ENCODE measurements at places on chromosomes 12 and 14. TPM values are rescaled to one million over a fixed set of nuclear protein-coding genes. Genes with fewer than 3 reads are reported as not detected.

DNA sequence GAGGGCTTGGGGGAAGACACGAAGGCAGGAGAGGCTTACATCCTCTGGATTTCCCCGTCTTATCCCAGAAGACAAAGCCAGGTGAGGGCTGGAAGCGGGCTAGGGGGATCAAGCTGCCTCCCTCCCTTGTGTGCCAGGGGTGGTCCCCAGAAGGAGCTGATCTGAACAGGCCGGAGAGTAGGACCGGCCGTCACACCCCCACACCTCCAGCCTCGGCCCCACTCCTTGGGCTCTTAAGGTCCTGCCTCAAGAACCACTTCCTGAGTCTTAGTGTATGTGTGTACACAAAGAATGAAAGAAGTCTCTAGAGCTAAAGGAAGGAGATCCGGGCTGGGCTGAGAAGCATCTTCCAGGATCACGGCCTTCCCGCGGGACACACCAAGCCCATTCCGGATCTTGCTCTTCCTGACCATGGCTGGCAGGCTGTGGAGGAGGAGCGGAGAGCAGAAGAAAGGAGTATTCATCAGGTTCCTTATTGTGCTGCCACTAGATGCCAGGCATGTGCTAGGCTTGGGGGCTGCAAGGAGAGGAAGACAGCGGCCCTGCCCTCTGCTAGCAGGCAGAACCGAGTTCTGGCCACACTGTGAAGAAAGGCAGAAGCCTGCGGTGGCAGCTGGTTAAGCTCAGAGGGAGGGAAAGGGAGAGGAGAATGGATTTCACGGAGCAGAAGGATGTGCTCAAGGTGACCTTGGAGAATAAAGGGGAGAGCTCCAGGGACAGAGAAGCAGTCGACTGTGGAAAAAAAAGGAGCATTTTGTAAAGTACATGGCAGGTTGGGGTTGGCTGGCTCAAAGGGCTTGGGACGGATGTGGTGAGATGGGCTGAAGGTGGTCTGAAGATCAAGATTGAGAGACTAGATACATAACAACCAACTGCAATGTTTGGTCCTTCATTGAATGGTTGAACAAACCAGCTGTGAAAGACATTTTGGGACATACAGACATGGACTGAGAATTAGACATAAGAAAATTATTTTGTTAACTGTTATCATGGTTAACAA lies 1.3 kb upstream of the CD63 start:
- H3K4me3 ChIP-seq = peak overlapping the region; percentile 87
- H3K36me3 ChIP-seq = peaks cover 7% of the 10 kb centered on the region
- H3K27ac ChIP-seq = peak overlapping the region; percentile 94
- peaks cover 27% of the 10 kb centered on the region for H3K4me1 ChIP-seq
- DNase-seq = peak; percentile 41

GRCh38 chr12:94970560-94970959 lies 32.9 kb downstream of the NDUFA12 start:
- H3K4me3 ChIP-seq = no peak overlapping the region
- no peaks in the 10 kb centered on the region for H3K4me1 ChIP-seq
- no peak for DNase-seq
- H3K27ac ChIP-seq = no peak overlapping the region

DNA sequence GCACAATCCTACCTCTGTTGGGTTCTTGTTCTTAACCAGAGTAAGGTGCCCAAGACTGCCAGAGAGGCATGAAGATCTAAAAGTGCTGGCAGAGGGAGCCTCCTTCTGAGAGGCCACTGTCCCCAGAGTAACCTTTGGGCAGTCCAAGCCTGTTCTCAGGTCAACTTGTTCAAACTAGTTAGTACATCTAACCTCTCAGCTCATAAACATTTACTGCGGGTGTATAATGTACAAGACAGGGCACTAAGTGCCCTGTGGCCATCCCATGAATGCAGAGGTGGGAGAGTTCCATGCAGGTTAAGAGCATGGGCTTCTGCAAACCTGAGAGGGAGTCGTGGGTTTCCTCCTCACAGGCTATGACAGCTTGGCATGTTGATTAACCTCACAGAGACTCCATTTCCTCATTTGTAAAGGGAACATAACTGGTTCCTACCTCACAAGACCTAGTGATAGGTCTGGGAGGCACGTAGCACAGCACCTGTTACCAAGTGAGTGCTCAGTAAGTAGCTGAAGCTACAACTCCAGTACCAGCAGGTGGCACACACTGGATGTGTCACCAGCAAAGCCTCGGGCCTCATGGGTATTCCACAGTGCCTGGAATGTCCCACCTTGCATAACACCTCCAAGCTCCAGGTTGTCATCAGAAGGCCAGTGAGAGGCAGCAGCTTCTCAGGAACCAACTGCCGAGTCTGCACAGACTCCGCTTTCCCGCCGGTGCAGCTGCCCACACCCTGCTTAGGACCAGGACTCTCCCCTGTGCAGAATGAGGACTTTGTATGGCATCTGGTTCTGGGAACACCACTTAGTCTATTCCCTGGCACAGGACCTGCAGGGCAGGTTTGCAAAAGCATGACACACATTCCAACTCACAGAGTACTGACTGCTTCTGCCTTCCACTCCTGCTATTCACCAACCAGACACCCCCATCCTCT lies 4.4 kb downstream of the VDR start:
- H3K4me1 ChIP-seq = peaks cover 54% of the 10 kb centered on the region
- peaks cover 59% of the 10 kb centered on the region for H3K36me3 ChIP-seq
- no peak for DNase-seq
- peaks cover 5% of the 10 kb centered on the region for H3K27me3 ChIP-seq
- H3K4me3 ChIP-seq = peak overlapping the region; percentile 19

GRCh38 chr14:98886982-98887381 lies 385.0 kb downstream of the BCL11B start:
- peaks cover 2% of the 10 kb centered on the region for H3K36me3 ChIP-seq
- peaks cover 4% of the 10 kb centered on the region for H3K4me1 ChIP-seq
- H3K27me3 ChIP-seq = no peaks in the 10 kb centered on the region
- no peak for DNase-seq
- no peak overlapping the region for H3K27ac ChIP-seq

DNA sequence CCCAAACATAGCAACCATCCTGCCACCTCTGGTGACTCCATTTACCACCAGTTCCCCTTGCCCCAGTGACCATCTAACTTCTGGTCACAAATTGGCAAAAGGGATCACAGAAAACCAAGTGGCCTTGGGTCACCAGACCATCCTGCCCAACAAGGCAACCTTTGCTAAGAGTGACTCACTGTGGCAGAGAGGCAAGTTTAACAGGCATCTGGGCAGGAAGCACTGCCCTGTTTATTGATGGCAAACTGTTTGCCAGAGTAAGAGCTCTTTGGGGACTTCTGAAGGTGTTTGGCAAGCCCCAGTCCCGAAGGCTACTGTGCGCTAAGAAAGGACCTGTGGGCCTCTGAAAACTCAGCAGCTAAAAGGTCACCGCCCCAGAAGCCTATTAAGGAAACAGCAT lies 28.2 kb upstream of the TMEM233 start:
- peaks cover 16% of the 10 kb centered on the region for H3K27me3 ChIP-seq
- H3K36me3 ChIP-seq = no peaks in the 10 kb centered on the region
- H3K27ac ChIP-seq = no peak overlapping the region
- no peak for DNase-seq
- no peak overlapping the region for H3K4me3 ChIP-seq
- H3K4me1 ChIP-seq = no peaks in the 10 kb centered on the region

- H3K27ac ChIP-seq = peak overlapping the region; percentile 72
- peaks cover 30% of the 10 kb centered on the region for H3K27me3 ChIP-seq
- DNase-seq = peak; percentile 29
- H3K36me3 ChIP-seq = no peaks in the 10 kb centered on the region
- H3K4me1 ChIP-seq = peaks cover 27% of the 10 kb centered on the region
- no peak overlapping the region for H3K4me3 ChIP-seq
Observed at GRCh38 chr14:54669721-54670561, 103.0 kb downstream of the SAMD4A start.

GRCh38 chr14:54105898-54106297 lies 149.3 kb upstream of the BMP4 start:
- H3K4me3 ChIP-seq = no peak overlapping the region
- no peak for DNase-seq
- H3K27ac ChIP-seq = no peak overlapping the region
- H3K4me1 ChIP-seq = no peaks in the 10 kb centered on the region
- no peaks in the 10 kb centered on the region for H3K36me3 ChIP-seq

DNA sequence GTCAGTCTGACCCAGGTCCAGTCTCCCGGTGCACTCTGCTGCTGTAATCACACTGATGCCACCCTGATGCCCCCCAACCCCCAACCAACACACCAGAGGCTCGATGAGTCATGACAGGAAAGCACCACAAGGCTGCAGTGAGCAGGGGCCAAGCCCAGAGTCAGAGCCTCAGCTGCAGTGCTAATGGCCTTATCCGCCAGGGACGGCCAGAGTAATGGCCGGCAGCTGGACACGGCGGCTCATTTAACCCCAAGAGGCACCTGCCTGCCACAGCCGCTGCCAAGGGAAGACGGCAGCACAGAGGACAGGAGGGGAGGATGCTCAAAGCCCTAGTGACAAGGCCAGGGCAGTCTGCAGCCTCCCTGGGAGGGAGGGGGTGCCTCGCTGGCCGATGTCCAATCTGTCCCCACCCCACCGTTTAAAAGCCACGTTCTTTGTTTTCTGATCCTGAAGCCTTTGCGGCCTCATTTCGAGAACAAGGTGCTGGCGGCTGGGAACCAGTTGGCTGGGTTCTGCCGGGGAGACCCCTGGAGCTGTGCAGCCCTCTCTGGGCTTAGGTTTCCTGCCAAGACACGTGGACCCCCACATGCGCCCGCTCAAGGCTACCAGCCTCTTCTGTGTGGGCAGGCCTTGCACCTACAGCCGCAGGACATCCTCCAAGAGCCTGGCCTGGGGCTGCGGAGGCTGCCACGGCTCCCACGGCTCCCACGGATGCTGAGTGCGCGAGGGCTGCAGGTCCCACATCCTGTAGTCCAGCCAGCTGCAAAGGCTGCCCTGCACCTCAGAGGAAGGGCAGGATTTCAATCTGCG lies 13.1 kb downstream of the CCDC85C start:
- H3K27me3 ChIP-seq = no peaks in the 10 kb centered on the region
- no peak overlapping the region for H3K4me3 ChIP-seq
- DNase-seq = no peak
- no peaks in the 10 kb centered on the region for H3K36me3 ChIP-seq

CLEC2A gene
- total RNA-seq = not detected

GDF3 gene
- total RNA-seq = not detected

WNT5B gene
- 0.08 TPM for total RNA-seq

SIX4 gene
- total RNA-seq = not detected

SYNDIG1L gene
- not detected for total RNA-seq

PCNX1 gene
- 31.0 TPM for total RNA-seq
